ENCODE measurements at places on chromosomes 7 and 10.
A peak's percentile ranks its signal among the peaks of the same experiment; 100 is the strongest.

GRCh38 chr10:95445837-95446486, 115.2 kb downstream of the SORBS1 start:
- peak; percentile 65 for DNase-seq

- no peak for DNase-seq
Measured at GRCh38 chr7:111578754-111579153, 16.5 kb upstream of the IMMP2L start.

DNA sequence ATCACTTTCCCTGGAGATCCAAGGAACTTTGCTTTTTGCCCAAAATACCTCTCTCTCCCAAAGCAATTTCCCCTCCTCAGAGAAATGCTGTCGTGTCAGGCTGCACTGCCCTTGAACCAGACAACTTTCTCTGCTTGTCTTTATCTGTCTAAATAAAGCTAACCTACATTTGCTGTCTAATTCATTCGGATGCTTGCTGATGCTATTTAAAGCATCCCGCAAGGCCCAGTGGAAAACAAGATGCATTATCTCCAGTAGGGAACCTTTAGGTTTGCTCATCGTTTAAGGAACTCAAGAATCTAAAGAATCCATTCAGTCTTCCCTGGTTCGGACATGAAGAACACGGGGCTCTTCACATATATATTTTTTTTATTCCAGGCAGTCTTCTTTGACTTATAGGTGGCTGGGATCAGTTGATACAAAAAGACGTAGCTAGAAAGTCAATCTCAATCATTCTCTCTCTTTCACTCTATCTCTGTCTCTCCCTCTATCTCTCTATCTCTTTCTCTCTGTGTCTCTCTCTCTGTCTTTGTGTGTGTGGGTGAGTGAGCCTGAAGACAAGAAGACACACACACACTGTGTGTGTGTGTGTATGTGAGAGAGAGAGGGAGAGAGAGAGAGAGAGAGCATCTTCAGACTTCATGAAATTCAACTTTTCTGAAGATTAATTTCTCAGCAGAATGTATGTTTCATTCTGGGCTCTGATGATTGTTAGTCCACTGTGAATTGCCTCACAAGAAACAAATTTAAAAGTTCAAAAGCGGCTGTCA, 92.8 kb upstream of the MKLN1 start:
- no peak for DNase-seq

DNA sequence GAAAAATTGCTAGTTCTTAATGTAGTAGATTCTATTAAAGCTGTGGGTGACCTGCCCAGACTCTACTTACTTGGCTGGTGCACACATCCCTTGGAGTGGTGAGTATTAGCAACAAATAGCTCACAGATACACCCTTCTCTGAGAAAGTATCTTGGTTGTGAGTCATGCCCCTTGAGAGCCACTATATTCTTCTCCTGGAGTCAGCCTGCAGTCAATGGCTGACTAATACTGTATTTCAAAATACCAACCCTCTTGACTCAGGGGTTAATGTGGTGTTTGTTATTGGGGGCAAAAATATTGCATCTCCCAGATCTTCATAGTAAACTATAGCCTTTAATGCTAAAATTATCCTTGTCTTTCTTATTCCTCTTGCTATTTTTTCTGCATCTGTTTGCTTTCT, 354.9 kb downstream of the BMPER start:
- no peak for DNase-seq

DNA sequence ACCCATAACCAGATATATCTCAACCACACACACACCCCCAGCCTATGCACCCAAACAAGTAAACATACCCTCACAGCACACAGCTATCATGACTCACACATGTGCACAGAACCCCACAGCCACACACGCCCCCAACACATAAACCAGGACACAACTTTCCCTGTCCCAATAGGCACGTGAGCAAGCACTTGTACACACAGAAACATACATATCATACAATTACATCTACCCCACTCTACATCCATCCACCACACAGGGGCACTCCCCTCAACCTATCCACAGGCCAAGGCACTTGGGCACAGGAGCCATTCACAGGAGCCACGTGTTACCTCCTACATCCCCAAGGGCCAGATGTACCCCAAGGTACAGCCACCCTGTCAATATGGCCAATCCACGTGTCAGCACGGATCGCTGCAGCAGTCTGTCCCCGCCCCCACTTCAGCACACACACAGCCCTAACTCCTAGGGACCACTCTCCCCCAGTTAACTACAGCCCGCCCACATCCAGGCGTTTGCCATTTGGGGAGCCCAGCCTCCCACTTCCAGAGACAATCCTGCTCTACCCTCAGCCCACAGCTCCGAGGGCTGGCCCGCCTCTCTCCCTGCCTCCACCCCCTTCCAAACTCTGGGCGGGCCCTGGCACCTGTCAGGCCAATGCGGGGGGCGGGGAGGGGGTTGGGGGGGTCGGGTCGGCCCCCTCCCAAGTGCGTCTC, 163.5 kb downstream of the SH3PXD2A start:
- DNase-seq = no peak

- DNase-seq = no peak
Measured at GRCh38 chr7:102967798-102968197, 55.0 kb downstream of the LRRC17 start.

GRCh38 chr7:8590225-8590624, 156.8 kb downstream of the NXPH1 start:
- no peak for DNase-seq

DNA sequence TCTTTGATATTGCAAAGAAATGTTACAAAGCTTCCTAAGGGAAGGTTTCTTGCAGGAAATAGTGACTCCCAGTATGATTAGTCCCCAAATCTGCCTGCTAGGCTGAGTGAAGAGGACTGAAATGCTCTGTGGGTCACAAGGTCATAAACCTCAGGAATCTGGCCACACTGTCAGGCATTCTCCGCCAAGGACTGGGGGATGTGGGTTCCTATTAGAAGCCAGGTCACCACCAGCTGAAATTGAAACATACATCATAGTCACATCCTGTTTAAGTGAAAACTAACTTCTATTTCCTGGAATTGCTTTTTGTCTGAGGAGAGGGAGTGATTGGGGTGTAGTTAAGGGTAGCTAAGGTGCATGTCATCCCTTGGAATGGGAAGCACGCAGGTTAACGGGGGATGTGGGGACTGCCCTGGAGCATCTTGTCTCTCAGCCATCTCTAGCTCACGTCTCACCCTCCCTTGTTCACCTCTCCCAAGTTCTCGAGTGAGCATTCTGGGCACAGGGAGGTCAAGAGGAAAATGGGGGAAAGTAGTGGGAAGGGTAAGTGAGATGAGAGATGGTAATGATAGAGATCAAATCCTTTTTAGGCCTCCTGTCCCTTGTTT, 12.0 kb upstream of the GSAP start:
- peak; percentile 90 for DNase-seq

- no peak for DNase-seq
Measured at GRCh38 chr10:125797994-125798662, 22.5 kb upstream of the MMP21 start.

Data from suppressor macrophage treated with lipopolysaccharide for 4 hours (primary cell).